IMR-90 (cell line): ENCODE measurements at places on chromosomes 1 and 21. TPM values are rescaled to one million over a fixed set of nuclear protein-coding genes. Genes with fewer than 3 reads are reported as not detected.

WNT2B gene
- total RNA-seq, result 0.54 and 0.56 TPM in 2 replicates

CFAP45 gene
- 0.56 and 0.72 TPM in 2 replicates for total RNA-seq

MTMR11 gene
- 1.7 and 2.0 TPM in 2 replicates for total RNA-seq

PCNX2 gene
- 22.6 and 26.1 TPM in 2 replicates for total RNA-seq

LINGO4 gene
- total RNA-seq, result not detected in 2 replicates

GSTM5 gene
- total RNA-seq, result 0.28 and 0.36 TPM in 2 replicates

SPRR1B gene
- total RNA-seq, result not detected in 2 replicates

ITGB2 gene
- not detected in 2 replicates for total RNA-seq

LCE1B gene
- total RNA-seq, result not detected in 2 replicates

PGBD5 gene
- total RNA-seq, result 0.18 and 0.28 TPM in 2 replicates

CR1L gene
- total RNA-seq, result not detected in 2 replicates

GRCh38 chr1:19651141-19651737 lies 7.1 kb downstream of the NBL1 start:
- H3K27me3 ChIP-seq, result no peaks in the 10 kb centered on the region
- H3K36me3 ChIP-seq, result peaks cover 6% of the 10 kb centered on the region; the same call in 1 of the 2 replicates
- H3K4me3 ChIP-seq, result no peak overlapping the region
- DNase-seq, result peak; percentile 47
- H3K27ac ChIP-seq, result no peak overlapping the region
- H3K4me1 ChIP-seq, result peaks cover 12% of the 10 kb centered on the region; the same call in 1 of the 2 replicates

DNA sequence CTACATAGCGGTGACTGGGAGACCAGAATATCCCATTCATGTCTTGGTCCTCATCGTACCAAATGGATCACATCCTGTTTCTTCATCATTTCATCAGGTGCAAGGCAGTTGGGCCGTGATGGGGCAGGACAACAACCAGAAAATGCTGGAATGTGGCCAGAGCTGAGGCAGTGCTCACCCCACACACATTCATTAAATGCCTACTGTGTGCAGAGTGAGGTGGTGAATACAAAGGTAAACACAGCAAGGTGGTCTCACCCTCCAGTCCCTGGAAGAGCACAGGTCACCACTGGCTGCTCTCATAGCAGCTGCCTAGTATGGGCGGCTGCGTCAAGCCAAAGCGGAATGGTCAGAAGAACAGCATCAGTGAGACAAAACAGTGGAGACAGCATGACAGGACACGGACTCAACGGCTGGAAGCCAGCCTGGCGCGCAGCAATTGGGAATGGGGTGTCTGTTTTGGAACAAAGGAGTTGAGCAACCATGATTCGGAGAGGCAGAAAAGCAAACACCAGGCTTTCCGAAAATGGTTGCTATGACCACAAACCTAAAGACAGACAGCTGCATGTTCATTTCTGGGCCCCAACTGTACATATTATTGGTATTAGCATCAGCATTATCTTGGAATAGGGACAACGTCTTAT lies 5.6 kb upstream of the ADAMTSL4 start:
- H3K36me3 ChIP-seq, result no peaks in the 10 kb centered on the region
- no peak overlapping the region for H3K4me3 ChIP-seq
- peaks cover 3% of the 10 kb centered on the region; the same call in 1 of the 2 replicates for H3K4me1 ChIP-seq
- no peaks in the 10 kb centered on the region for H3K27me3 ChIP-seq
- DNase-seq, result no peak

DNA sequence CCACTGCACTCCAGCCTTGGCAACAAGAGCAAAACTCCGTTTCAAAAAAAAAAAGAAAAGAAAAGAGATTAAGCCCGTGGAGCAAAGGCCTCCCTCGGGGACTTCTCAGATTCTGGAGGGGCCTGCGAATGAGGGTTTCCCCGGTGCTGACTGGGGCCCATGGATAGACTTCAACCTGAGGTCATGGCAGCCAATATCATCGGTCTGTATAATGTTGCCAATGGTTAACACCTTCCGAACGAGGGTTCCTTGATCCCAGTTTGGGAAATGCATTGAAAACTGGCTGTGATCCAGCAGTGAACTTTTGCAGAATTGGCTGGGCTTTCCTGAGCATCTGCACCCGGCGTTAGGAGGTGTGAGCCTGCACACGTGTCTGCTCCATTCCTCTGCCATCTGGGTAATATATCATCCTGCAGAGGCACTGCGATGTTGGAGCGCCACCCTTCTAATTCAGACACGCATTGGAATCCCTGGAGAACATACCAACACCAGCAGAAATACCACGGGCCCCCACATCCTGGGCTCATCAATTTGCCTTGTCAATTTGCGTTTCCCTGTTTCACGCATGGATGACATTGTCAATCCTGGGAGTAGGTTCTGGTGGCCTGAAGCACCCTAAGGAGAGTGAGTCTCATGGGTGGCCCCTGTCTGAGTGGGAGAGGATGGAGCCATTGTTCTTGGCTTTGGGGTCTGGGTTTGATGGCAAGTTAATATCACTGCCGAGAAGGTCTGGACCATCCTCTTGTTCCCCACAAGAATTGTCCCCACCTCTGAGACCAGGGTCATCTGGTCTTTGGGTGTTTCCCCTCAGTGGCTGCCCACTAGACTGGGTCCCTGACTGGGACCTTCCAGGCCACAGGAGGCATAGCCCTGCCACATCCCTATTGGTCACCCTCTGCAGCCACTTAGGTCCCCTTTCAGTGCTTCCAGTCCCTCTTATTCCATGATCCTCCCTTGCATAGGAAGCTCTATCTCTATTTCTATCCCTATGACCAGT lies 441.0 kb downstream of the PTPRU start:
- no peak for DNase-seq
- no peaks in the 10 kb centered on the region for H3K4me1 ChIP-seq
- no peak overlapping the region for H3K27ac ChIP-seq
- H3K27me3 ChIP-seq, result no peaks in the 10 kb centered on the region
- H3K36me3 ChIP-seq, result no peaks in the 10 kb centered on the region

DNA sequence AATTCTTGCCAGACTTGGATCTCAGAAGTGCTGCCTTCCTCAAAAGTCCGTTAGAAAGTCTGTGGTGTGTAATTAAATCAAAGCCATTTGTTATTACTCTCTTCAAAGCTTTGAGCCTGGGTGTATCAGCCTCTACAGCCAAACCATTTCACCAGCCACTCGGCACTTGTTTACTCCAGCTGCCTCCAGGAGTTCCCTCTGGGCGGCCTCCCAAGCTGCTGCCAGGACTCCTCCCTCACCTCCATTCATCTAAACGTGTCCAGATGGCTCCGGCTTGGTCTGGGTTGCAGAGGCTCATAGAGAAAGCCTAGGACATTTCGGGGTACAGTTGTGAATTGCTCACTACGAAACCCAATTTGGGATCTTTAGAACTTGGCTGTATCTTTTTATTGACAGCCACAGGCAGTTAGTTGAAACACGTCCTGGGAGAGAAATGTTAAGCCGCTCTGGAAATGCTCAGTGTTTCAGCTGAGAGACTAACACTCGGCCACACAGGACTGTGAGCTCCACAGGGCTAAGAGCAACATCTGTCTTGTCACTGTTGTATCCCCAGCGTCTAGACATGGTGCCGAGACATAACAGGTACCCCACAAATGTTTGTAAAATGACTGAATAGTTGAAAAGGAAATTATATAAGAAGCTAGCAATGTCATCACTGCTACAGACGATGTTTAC lies 116.9 kb upstream of the NGF start:
- no peak overlapping the region for H3K27ac ChIP-seq
- no peak overlapping the region for H3K4me3 ChIP-seq
- peaks cover 19% of the 10 kb centered on the region for H3K4me1 ChIP-seq
- H3K36me3 ChIP-seq, result no peaks in the 10 kb centered on the region
- peak; percentile 81 for DNase-seq

GRCh38 chr1:62439652-62440371 lies 3.0 kb downstream of the USP1 start:
- no peak overlapping the region for H3K4me3 ChIP-seq
- DNase-seq, result peak; percentile 30
- H3K36me3 ChIP-seq, result peaks cover 6% of the 10 kb centered on the region

- no peaks in the 10 kb centered on the region for H3K4me1 ChIP-seq
- no peaks in the 10 kb centered on the region for H3K36me3 ChIP-seq
- no peak overlapping the region for H3K27ac ChIP-seq
- DNase-seq, result no peak
Measured at GRCh38 chr21:40270047-40270446, 402.8 kb downstream of the PCP4 start.

DNA sequence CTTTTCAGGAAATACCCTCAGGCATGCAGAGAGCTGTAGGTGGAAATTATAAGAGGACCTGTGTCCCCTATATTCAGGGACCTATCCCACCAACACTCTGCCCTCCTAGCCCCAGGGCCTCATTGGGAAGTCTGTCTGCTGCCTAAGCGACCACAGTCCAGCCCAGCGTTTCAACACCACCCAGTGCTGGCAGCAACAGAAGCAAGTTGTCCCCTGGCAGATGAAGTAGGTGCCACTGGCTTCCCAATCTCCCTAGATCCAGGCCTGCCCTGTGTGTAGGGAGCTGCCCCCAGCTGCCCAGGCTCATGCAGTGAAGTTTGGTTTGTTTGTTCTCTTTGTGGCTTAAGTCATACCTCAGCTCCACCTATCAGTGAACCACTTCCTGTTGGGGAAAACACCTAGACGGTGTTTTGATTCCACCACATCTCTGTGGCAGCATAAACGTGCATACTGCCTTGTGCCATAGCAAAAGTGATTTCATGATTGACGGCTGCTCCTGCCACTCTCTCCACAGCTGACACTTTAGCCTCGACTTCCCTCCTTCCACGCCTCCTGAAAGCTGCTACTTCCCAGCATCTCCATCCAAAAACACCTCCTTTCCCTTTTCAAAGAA lies 8.1 kb upstream of the LEFTY1 start:
- H3K4me3 ChIP-seq, result no peak overlapping the region
- H3K27ac ChIP-seq, result no peak overlapping the region
- peaks cover 4% of the 10 kb centered on the region for H3K4me1 ChIP-seq
- peak; percentile 34 for DNase-seq

DNA sequence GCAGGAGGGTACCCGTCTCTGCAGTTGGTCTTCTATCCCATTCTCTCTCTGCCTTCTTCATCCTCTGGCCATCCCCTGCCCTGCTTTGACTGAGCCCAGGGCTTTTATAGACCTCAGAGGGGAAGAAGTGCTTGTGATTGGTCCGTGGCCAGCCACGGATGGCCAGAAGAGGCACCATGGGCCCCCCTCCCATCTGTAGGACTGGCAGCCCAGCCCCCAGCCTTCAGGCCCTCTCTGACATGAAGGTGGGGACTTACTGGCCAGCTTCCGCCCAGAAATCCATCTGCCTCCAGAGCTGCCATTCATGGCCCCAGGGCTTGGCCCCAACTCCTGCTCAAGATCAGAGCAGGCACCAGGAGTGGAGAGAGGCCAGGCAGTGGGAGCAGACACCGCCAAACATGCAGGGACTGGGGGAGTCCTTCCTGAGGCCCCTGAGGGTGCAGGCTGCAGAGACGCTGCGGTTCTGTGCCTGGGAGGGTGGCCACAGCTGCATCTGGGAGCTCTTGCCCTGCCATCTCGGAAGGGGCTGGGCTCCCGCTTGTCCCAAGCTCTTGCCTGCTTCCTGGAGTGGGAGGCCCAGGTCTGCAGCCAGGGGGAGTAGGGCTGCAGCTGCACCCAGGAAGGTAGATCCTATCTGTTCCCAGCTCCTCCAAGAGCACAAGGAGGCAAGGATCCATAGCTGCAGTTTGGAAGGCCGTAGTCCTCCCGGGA lies 698.6 kb upstream of the B3GALT2 start:
- no peak overlapping the region for H3K4me3 ChIP-seq
- no peak overlapping the region for H3K27ac ChIP-seq
- H3K4me1 ChIP-seq, result no peaks in the 10 kb centered on the region

DNA sequence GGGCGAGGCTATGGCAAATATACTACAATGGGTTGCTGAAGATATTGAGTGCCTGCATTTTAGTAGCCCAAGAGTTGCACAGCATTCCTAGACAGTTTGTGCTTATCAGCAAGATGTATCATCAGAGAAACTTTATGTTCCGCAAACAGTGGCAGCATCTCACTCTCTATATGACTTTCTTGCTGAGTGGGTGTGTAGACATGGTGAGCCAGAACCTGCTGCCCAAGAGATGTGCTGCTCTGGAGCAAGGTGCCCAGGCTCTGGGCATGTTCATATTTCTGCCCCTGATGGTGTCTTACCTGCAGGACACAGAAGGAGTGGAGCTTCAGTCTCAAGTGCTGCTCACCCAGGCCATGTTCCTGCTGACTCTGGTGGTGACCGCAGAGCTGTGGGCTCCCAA lies 8.2 kb upstream of the RGSL1 start:
- H3K4me1 ChIP-seq, result no peaks in the 10 kb centered on the region
- no peaks in the 10 kb centered on the region for H3K36me3 ChIP-seq
- H3K27ac ChIP-seq, result no peak overlapping the region
- no peak for DNase-seq

DNA sequence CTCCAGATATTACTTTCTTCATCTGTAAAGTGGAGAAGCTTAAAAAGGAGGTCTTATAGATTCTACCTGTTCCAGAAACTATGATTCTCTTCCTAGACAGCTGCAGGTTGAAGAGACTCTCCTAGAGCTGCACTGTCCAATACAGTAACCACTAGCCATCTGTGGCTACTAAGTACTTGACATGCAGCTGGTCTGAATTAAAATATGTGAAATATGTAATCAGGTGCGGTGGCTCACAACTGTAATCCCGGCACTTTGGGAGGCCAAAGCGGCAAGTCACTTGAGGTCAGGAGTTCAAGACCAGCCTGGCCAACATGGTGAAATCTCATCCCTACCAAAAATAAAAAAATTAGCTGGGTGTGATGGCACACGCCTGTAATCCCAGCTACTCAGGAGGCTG lies 15.8 kb downstream of the APP start:
- H3K4me3 ChIP-seq, result no peak overlapping the region
- peak overlapping the region; percentile 20 for H3K27ac ChIP-seq
- peaks cover 2% of the 10 kb centered on the region; the same call in 1 of the 2 replicates for H3K36me3 ChIP-seq
- peaks cover 17% of the 10 kb centered on the region for H3K4me1 ChIP-seq

- H3K27ac ChIP-seq, result no peak overlapping the region
- no peak overlapping the region for H3K4me3 ChIP-seq
- no peaks in the 10 kb centered on the region for H3K27me3 ChIP-seq
- H3K4me1 ChIP-seq, result no peaks in the 10 kb centered on the region
Measured at GRCh38 chr1:205985330-205986005, 17.7 kb downstream of the RAB7B start.

- H3K27ac ChIP-seq, result no peak overlapping the region
- peaks cover 6% of the 10 kb centered on the region for H3K36me3 ChIP-seq
- H3K4me1 ChIP-seq, result no peaks in the 10 kb centered on the region
- H3K27me3 ChIP-seq, result no peaks in the 10 kb centered on the region
- no peak overlapping the region for H3K4me3 ChIP-seq
Measured at GRCh38 chr1:151443846-151444782, 15.2 kb downstream of the POGZ start.
